HuH-7.5 (cell line): ENCODE measurements at places on chromosomes 11 and 22.

DNA sequence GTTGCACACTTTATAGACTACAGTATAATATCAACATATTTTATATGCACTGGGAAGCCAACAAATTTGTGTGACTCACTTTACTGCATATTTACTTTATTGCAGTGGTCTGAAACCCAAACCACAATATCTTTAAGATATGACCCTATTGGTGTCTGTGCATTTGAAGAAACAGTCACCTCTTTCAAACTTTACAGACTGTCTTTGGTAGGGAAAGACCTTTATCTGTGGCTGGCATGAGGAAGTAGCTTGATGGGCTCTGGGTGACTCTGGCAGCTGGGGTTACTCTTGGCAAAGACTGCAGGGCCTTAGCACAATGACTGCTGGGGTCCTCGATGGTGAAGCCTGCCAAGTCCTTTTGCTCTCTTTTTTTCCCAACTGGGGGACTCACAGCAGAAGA is 21.3 kb upstream of the ABTB2 start:
- DNase-seq: no peak

DNA sequence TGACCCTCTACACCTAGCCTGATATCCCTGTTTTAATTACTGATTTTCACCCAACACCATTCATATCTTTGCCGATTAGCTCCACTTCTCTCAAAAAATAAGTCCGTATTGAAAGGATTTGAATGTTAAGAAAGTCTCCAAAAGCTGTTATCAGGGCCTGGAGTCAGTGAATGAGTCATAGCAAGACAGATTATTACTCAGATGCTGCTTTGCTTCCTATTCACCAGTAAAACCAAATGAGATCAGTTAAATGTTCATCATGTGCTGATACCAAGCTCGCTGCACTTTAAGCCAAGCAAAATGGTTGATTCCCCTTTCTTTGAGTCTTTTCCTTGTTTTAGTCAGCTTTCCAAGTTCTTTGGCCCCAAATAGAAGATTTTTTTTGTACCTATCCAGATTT is 228.4 kb downstream of the FAT3 start:
- no peak for DNase-seq

DNA sequence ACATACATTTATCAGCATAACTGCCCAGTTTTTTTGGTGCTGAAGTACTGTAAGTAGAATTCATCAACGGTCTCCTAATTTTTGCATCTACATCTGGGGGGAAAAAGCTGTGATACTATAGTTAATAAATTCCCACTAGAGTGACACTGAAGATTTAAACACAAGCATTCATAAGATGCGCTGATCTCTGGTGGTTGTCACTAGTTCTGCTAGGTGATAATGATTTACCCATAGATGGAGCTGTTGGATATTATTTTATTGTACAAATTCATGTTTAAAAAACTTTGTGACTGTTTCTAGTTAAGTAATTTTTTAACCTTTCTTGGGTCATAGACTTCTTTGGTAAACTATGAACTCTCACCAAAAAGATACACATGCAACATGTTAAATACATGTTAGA is 106.6 kb downstream of the EMSY start:
- DNase-seq: no peak

DNA sequence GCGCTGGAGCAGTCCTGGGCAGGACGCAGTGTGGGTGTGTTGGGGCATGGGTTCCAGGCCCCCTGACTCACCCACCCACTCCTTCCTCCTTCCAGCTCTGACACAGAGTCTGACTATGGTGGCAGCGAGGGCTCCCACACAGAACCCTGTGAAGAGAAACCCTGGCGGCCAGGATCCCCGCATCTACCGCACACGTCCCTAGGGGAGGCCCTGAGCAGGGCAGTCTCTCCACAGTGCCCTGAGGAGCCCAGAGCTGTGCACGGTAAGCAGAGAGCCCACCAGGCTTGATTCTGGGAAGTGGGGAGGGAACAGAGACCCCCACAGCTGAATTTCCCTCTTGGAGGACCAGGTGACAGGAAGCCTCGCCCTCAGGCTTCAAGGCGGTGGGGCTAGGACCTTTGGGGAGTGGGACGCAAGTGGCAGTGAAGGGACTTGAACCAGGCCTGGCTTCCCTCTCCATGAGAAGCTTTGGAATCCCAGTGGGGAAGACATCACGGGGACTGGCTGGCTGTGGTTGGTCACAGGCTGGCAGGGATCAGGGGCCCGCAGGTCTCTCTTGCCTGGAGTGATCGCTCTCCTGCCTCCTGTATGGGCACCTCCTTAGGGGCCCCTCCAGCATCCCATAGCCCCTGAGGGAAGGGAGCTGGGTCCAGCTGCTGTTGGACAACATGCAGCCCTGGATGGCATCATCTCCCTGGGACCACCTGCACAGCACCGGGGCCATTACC is 96.4 kb upstream of the PARVA start:
- DNase-seq: no peak

GRCh38 chr11:102407901-102408300 is 44.7 kb downstream of the TMEM123 start:
- no peak for DNase-seq

DNA sequence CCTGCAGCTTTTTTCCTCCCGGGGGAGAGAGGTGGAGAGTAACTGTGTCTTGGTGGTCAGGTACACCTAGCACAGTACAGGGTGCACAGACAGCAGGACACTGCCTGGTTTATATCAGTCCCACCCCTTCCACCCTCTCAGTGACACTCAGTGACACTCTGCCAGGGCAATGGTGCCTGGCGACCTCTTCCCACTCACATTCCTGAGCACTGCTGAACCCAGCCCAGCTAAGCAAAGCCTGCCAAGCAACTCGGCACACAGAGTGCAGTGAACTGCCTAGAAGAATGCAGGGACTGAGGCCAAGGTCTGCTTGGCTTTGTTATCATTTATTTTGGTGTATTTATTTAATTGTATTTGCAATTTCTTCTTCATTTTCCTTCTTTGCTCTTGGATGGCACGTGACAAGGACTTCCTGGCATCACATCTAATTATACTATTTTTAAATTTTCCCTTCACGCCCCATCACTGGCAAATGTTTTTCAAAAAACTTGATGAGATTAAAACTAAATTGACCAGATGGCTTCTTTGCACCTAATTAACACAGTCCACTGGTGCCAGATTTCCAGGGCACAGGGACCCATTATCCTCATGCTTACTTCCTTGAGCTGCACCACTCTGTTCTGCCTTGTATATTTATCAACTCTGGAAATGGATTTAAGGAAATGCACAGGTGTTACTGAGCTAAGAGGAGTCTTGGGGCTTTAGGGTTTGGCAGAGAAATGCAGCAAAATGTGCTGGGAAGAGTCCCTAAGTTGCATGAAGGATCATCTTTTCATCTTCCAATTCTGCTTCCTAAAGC is 205.6 kb downstream of the ADAMTS15 start:
- no peak for DNase-seq

GRCh38 chr11:5304046-5304445 is 2.3 kb upstream of the OR51B4 start:
- DNase-seq: no peak

DNA sequence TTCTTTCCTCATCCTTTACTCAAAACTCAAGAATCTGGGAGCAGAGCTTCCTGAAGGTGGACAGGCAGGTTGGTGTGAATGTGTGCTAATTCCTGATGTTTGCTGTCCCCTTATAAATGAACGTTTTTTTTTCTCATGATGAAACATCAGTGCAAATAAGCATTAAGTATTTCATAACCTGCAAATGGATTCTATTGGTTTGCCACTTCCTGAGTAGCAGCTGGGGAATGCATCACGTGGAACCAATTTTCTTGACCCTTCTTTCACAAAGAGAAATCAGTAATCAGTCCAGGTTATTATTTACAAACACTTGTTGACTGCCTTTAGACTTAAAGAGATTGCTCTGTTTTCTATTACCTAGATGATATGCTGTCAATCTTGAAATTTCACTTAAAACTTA is 40.1 kb upstream of the SCN3B start:
- DNase-seq: no peak

DNA sequence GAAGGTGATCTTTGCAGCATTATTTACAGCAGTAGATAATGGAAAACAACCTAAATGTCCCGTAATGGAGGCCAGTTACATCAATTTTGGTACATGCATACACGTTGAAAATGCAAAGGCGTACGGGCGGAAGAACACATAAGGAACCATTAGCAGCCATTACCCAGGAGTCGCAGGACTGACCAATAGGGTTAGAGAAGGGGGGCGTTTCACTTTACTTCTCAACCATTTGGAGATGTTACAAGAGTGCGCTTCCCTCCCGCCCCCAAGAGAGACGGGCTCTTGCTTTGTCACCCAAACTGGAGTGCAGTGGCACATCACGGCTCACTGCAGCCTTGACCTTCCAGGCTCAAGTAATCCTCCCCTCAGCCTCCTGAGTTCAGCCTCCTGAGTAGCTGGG is 52.8 kb upstream of the SLC35C1 start:
- DNase-seq: no peak

DNA sequence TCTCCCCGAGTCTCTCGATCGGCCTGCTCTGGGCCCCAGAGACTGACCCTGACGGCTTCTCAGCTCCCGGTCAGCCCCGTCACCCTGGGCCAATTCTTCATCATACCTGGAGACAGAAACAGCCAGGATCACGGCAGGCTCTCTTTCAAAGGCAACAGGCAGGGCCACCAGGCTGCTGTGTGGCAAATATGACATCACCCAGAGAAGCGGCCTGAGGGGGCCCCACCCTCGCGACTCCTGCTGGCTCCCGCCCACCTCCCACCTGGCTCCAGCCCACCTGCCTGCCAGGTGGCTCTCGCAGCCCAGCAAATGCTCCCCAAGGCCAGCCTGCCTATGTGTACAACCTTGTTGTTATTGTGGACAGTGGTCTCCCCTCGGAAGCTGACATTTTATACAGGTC is 24.9 kb upstream of the PACSIN2 start:
- DNase-seq: no peak

GRCh38 chr22:40199852-40200251 is 22.1 kb downstream of the TNRC6B start:
- no peak for DNase-seq

DNA sequence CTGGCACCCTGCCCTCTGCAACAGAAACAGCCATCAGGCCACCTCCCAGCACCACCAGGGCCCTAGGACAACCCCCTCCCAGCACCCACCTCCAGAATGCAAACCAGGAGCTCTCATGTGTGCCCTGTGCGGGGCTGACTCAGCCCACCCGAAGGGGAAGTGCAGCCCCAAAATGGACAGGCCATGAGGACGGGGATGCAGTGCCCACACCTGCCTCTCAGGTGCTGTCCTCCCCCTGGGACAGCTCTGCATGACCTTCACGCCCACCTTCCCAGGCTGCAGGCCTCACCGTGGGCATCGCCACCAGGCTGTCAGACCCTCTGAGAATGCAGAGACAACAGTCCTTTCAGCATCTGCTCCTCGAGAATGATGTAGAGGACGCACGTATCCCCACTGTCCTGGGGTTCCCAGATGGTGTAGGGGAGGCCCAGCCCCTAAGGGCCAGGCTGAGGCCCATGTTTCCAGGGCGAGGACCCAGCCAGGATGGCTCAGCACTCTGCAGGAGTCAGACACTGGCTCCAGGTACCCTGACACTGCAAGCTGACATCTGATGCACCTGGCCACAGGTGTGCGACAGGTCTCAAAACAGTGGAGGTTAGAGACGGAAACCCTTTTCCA is 13.5 kb downstream of the MOB2 start:
- DNase-seq: no peak

GRCh38 chr22:43197271-43197941 is 10.5 kb upstream of the TTLL12 start:
- DNase-seq: no peak

DNA sequence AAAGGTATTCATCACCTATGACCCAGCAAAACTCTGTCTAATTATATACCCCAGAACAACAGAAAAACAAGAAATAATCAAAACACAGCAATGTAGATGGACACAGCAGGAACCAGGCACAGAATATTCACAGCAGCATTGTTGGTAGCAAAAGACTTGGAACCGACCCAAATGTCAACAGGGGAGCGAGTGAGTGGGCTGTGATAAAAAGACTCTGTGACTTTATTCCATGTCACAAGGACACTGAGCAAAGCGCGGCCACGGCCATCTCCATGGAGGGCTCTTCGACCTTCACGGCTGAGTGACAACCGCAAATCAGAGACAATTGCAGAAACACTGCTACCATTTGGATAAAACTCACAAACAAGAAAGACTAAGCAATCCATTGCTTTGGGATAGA is 1373.1 kb downstream of the TBC1D22A start:
- DNase-seq: no peak

- no peak for DNase-seq
Measured at GRCh38 chr11:63595296-63595695, 18.9 kb downstream of the PLAAT3 start.

DNA sequence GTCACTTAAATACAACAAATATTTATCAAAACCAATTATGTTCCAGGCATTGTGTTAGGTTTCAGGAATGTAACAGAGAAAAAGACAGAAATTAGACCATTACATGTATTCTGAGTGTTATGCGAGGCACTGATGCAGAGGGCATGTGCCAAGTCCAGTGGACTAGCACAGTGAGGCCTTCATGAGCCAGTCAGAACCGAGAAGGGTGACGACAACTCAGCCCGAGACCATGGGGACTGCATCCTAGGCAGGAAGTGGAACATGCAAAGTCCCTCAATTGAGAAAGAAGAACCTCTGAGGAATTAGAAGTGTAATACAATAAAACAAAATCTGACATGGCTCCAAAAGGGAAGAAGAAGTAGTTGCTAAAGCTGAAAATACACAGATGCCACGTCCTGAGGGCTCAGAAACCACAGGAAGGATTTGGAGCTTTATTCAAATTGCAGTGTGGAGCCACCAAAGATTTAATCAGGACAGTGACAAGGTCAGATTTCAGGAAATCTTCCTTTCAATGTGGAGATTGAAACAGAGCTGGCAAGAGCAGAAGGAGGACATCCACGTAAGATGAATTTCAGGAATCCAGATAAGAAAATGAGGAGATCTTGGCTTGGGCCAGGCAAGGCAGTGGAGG is 529.6 kb downstream of the NTM start:
- DNase-seq: no peak

- no peak for DNase-seq
Measured at GRCh38 chr11:3854660-3854976, 846 bp upstream of the STIM1 start.
